Foreskin keratinocyte (primary cell): ENCODE measurements at places on chromosomes 6 and 20.

DNA sequence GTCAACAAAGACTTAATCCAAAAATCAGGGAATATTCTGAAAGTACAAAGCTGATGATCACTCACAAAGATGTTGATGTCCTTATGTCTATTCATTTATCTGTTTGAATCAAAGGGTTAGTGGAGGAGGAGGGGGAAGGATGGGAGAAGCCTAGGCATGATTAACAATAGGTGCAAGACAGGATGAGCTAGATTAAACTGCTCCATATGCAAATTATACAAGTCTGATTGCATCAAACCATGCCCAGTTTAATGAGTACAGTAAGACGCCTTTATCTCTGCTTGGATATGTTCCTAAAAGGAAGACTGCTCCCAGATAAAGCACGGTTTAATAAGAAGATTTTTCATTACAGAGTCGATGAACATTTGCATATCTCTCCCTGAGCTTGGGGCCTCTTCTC, 626.4 kb upstream of the NOX3 start:
- DNase-seq: no peak

DNA sequence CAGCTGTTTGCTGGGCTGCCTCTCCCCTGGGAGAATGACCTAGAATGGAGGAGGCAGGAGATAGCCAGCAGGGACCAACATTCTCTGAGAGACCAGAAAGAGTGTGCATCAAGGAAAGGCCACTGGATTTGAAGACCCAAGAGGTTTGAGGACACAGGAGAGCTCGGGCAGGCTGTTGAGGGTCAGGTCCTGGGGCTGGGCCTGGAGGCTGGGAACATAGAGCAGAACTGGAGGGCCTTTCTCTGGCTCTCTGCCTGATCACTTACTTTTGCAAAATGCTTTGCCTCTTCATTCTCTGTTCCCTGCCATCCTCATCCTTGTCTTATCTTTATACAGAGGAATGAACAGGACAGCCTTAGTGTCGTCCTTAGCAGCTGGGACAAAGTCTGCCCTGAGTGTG, 2.5 kb downstream of the IYD start:
- DNase-seq: no peak

DNA sequence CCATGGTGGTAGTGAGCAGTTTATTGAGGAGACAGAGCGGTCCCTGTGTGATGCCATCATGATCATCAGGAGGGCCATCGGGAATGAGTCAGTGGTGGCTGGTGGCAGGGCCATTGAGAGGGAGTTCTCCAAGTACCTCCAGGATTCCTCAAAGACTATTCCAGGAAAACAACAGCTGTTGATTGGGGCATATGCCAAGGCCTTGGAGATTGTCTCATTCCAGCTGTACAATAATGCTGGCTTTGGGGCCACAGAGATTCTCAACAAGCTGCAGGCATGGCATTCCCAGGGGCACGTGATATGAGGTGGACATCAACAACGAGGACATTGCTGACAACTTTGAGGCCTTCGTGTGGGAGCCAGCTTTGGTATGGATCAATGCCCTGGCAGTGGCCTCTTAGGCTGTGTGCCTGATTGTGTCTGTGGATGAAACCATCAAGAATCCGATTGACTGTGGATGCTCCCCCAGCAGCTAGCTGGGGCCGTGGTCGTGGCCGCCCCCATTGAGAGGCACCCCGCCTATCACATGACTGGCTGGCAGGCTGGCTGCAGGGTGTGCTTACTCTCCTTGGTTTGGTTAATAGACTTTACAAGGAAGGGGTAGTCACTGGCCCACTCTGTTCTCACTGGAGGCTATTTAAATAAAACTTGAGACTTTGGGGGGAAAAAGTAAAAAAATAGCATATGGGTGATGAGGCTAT, 16.7 kb downstream of the RAET1E start:
- DNase-seq: no peak

- peak; percentile 79 for DNase-seq
Observed at GRCh38 chr6:159984268-159984786, 15.4 kb downstream of the IGF2R start.

DNA sequence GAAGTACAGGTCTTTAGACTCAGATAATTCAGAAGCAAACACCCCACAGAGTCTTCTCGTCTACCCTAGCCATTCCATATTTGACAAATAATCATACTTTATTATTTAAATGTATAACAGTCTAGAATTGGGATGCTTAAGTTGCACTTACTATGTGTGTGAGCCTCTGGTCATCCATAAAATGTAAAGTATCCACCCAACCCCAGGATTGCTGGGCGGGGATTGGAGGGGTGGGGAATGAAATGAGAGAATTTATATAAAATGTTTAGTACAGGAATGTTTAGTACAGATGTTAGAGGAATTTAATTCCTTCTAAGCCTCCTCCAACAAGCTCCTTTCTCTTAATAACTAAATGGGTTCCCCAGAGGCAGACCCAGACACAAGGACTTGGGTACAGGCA, 16.9 kb downstream of the BNIP5 start:
- no peak for DNase-seq

- DNase-seq: no peak
Observed at GRCh38 chr6:53032849-53033248, 32.4 kb upstream of the FBXO9 start.
